ENCODE measurements at places on chromosomes 5 and 9.

DNA sequence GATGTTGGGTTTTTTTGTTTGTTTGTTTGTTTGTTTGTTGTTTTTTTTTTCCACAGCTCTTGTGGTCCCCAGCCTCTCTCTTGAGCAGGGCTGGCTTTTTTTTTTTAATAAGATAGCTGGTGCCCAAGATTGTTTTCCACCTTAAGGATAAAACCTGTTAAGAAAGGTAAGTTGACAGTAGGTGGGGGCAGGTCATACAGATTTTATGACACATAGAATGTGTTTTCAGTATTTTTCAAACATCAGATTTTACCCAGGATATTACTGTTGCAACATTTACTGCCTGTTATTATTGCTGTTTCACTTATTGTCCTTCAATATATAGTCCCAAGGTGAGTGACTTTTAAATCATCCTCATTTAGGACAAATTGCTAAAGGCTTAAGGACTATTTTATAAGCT, 3.9 kb upstream of the IL7R start:
- DNase-seq = no peak

DNA sequence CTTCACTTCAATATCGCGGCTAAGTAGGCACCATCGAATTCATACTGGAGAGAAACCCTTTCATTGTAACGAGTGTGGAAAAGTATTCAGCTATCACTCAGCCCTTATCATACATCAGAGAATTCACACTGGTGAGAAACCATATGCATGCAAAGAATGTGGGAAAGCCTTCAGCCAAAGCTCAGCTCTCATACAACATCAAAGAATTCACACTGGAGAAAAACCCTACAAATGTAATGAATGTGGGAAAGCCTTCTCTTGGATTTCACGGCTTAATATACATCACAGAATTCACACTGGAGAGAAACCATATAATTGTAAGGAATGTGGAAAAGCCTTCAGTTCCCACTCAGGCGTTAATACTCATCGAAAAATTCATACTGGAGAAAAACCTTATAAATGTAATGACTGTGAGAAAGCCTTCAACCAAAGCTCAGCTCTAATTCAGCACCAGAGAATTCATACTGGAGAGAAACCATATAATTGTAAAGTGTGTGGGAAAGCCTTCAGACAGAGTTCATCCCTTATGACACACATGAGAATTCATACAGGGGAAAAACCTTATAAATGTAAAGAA, 9.5 kb downstream of the ZNF879 start:
- no peak for DNase-seq

- DNase-seq = no peak
These were observed 79.7 kb upstream of the SPDL1 start for GRCh38 chr5:169503886-169504285.

- no peak for DNase-seq
These were observed 75.4 kb downstream of the NFIB start for GRCh38 chr9:14238518-14238917.

GRCh38 chr5:135386886-135387628, 12.0 kb downstream of the MACROH2A1 start:
- DNase-seq = no peak

DNA sequence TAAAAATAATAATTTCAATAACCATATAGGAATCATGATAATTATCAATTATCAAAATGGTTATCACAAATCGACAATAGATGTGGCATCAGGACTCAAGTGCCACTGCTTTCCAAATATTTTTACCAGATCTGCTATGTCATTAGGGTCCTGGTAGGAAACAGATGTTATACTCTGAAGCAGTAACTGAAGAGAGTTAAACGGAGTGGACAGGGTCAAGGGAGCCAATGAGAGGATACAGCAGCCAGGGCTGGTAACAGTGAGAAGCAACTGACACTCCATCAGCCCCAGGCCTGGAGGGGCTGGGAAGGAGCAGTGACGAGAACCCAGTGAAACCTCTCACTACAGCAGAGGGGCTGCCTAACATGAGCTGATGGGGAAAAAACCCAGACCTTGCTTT, 322.4 kb downstream of the NPR3 start:
- DNase-seq = no peak

DNA sequence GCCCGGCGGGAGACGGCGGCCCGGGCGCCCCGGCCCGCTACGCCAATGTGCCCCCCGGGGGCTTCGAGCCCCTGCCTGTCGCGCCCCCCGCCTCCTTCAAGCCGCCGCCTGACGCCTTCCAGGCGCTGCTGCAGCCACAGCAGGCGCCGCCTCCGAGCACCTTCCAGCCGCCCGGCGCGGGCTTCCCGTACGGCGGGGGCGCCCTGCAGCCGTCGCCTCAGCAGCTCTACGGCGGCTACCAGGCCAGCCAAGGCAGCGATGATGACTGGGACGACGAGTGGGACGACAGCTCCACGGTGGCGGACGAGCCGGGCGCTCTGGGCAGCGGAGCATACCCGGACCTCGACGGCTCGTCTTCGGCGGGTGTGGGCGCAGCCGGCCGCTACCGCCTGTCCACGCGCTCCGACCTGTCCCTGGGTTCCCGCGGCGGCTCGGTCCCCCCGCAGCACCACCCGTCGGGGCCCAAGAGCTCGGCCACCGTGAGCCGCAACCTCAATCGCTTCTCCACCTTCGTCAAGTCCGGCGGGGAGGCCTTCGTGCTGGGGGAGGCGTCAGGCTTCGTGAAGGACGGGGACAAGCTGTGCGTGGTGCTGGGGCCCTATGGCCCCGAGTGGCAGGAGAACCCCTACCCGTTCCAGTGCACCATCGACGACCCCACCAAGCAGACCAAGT, 723 bp downstream of the SNX18 start:
- DNase-seq = peak; percentile 60

DNA sequence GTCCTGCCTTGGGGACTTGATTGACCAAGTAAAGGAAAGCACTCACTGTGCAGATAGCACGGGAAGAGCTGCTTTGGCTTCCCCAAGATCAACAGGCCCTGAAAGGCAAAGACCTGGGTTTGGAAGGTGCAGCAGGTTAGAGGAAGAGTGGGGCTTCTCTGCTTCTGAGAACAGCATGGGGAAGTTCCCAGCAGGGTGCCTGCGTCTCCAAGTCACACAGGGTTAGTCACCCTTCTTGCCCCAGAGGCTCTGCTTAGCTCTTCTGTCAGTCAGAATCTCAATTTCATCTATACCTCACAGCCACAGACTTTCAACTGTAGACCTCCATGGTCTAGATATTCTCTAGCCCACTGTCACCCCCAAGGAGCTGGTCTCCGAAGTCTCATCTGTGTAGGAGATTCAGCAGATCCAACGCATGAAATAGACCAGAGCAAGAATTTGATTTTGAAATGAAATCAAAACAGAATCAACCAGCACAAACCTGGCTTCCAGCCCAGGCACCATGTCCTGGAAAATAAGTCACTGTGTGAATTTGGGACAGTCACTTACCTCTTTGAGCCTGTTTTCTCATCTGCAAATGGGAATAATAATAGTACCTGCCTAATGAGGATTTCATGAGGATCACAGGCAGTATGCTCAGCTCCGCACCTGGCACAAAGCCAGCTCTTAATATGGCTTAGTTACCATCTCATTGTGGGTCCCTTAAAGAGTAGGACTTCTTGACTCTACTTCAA, 64.0 kb downstream of the SFXN1 start:
- no peak for DNase-seq

DNA sequence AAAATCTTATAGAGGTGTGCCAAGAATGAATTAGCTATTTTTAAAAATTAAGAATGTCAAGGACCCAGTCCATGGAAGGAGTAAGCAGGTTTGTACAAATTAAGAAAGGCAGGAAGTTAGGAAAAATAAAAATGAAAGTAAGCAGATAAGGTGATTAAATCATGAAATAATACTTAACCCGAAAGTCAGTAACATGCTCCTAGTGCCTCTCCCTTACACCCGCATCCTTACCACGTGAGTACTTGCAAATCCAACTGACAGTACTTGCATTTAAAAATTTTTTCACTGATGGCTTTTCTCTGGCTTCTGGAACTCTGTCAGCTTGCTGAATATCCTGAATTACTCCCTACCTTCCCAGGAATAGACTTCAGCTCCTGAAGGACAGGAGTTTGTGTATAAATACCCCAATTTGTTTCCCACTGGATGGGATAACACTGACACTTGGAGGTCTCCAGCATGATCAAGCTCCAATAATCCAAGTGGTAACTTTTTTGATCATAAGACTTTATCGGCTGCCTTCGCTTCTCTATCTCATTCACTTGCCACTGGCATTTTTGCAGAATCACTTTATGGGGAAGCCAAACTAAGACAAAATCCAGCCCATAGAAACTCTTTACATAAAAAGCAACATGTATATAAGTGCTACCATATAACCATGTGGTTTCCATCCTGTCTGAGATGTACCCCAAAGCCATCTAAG, 41.6 kb upstream of the RICTOR start:
- DNase-seq = peak; percentile 12

- DNase-seq = no peak
These were observed 878.9 kb upstream of the WWC1 start for GRCh38 chr5:167412556-167412955.

- DNase-seq = peak; percentile 19
These were observed 139.5 kb upstream of the KLF9 start for GRCh38 chr9:70553707-70554673.

GRCh38 chr5:178201927-178202235, 2.5 kb upstream of the HNRNPAB start:
- peak; percentile 72 for DNase-seq

GRCh38 chr9:94014066-94014654, 59.0 kb upstream of the BARX1 start:
- DNase-seq = no peak

DNA sequence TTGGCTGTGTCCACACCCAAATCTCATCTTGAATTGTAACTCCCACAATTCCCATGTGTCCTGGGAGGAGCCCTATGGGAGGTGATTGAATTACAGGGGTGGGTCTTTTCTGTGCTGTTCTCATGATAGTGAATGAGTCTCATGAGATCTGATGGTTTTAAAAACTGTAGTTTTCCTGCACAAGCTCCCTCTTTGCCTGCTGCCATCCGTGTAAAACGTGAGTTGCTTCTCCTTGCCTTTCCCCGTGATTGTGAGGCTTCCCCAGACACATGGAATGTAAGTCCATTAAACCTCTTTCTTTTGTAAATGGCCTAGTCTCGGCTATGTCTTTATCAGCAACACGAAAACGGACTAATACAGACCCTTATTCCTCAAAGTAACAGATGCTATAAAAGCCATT, 94.1 kb downstream of the DOCK2 start:
- DNase-seq = no peak

DNA sequence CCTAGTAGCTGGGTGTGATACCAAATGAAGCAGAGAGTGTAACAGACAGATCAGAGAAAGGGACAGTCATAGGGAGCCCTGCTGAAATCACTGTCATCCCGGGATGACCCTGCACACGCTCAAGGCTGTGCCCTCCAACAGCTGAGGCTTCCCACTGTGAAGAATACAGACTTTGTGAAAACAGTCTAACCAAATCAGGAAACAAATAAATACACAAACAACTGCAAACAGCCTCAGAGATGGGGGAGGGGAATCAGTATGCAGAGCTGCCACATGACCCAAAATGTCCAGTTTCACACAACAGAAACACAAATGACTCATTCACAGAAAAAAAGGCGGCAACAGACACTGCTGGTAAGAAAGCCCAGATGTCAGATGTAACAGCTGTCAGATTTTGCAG, 101.9 kb downstream of the ADAMTS2 start:
- DNase-seq = peak; percentile 15

GRCh38 chr9:136645903-136646754, 16.6 kb upstream of the EGFL7 start:
- peak; percentile 62 for DNase-seq

DNA sequence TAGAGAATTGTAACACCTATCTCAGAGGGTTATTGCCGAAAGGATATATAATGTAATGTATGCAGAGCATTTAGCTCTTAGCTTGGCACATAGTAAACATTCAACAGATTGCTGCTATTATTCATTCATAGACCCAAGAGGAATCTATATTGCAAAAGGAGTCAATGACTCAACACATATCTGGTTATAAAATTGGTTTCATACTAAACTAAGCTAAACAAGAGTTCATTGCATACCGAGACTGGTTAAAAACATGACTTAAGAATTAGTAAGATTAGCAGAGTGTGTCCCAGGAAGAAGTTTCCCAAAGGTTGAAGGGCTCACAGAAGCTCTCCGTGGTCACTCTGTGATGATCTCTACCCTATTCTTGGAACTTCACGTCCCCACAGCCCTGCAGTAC, 339.6 kb upstream of the CCNH start:
- no peak for DNase-seq

DNA sequence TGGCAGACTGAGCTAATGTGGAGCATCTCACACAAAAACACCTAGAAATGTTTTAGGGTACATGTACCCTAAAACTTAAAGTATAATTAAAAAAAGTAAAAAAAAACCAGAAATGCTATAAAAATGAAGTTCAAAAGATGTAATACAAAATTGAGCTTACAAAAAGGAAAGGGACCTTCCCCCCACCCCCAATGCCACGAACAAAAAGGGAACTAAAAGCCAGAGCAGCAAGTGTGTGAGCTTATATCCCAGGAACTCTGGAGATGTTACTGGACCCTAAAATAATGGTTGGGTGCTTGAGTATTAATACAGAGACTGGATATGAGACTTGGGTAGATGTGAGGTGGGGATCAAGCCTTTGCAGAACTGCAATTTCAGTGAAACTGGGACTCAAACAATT, 11.0 kb downstream of the SPATA9 start:
- no peak for DNase-seq

DNA sequence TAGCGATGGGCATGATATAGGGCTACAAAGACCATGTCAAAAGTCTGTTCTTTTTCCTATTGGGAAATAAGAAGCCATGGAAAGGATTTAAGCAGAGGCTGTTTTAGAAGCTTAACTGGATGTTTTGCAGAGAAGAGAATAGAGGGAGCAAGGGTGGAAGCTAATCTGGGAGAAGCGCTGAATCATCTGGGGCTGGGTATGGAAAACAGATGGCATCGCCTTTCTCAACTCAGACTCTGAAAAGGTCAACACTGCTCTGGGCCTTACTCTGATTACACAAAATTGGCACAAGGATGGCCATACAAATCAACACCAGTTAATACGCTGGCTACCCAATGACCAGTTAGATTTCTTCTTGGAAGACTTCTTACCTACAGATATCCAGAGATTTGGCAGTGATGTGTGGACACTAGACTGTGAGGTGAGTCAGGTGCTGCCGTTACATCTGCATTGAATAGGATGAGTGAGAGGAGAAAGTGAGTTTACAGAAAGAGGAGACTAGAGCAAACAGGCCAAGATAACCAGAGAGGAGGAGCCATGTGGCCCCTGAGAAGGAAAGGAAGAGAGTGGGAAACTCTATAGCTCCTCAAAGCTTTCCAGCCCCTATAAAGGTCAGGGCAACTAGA, 6.2 kb upstream of the TCERG1 start:
- DNase-seq = no peak

GRCh38 chr9:5336688-5337087, 3.0 kb downstream of the RLN1 start:
- no peak for DNase-seq

GRCh38 chr9:81072758-81073157, 616.6 kb downstream of the TLE1 start:
- DNase-seq = no peak

All from adrenal gland (tissue), 19 donors.